ENCODE measurements at places on chromosomes 13 and 19.

- no peak for DNase-seq
Observed at GRCh38 chr19:45423033-45423588, 606 bp downstream of the ERCC1 start.

DNA sequence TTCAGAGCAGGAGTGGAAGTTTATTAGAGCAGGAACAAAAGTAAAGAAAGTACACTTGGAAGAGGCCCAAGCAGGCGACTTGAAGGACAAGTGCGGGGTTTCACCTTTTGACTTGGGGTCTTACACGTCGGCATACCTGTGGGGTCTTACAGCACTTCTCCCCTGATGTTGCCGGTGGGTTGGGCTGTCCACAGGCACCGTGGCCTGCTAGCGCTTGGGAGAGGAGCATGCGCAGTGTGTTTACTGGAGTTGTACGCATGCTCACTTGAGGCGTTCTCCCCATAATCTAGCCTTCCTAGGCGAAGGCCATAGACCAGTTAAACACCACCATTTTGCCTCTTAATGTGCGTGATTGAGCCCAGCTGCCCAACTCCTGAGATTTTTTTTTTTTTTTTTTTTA is 25.0 kb upstream of the PLEKHF1 start:
- DNase-seq, result no peak

- DNase-seq, result no peak
Observed at GRCh38 chr13:23632741-23633140, 62.5 kb downstream of the TNFRSF19 start.

DNA sequence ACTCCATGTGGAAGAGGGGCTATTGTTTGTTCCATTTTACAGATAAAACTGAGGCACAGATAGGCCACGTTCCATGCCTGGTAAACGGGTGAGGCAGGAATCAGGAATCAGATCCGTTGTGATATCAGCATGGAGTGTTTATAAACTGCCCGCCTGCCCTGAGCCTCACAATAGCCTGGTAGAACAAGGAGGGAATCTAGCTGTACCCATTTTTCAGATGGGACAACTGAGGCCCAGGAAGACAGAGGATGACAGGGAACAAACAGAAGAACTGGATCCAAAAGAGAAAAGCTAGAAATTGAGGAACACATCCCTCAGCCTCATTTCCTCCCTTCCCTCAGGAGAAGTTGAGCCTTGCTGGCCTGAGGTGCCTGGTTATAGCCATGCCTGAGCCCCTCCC is 32.5 kb downstream of the CERS4 start:
- no peak for DNase-seq

DNA sequence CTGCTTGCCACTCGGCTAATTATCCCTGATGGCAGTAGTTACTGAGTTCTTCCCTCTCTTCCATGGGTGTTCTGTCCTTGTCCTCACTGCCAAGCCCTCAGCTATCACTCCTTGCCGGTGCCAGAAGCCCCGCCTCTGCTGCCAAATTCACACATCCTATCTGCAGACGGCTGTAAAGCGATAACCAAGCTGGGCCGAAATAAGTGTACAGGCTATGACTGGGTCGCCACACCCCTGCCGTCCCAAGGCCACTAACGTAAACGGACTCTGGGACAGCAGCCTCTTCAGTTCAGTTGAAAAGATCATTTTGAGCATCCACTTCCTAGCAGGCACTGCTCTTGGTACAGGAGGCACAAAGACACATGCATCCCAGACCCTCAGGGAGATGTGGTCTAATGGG is 13.3 kb downstream of the SLC7A1 start:
- DNase-seq, result no peak

- no peak for DNase-seq
Observed at GRCh38 chr19:17778251-17778967, 16.5 kb upstream of the B3GNT3 start.

DNA sequence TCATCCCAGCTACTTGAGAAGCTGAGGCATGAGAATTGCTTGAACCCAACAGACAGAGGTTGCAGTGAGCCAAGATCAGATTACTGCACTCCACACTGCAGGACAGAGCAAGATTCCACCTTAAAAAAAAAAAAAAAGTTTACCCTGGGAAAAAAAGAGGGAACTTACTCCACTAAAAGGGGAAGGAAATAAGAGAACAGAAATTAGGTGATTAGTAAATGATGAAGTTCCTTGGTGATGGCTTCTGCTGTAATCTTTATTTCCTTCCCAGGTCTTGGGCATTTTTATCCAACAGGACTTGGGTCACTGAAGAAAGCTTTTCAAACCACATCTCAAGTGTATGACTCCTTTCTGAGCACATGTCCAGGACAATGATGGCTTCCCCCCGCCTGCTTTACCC is 9.3 kb downstream of the ZNF780A start:
- DNase-seq, result no peak

DNA sequence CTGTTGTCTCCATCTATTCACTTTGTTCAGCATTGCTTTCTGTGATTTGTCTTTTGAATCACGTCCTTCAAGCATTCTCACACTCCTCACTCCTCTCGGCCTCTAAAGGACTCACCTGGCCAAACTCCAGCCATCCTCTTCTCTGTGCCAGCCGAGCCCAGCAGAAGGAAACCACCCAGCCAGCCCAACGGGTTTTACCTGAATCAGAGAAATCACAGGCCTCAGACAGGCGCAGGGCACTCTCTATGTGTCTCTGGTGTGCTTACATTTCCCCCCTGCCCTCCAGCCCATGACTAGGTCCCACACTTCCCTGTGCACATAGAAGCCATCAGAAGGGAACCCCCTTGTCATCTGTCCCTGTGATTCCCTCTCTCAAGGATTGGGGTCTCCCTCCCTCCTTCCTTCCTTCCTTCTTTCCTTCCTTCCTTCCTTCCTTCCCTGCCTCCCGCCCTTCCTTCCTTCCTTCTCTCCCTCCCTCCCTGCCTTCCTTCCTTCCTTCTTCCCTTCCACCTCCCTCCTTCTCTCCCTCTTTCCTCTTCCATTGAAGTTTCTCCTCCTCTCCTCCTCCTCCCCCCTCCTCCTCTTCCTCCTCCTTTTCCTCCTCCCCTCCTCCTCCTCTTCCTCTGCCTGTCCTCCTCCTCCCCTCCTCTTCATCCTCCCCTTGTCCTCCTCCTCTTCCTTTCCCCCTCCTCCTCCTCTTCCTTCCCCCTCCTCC is 8.8 kb upstream of the ZNF541 start:
- DNase-seq, result no peak

DNA sequence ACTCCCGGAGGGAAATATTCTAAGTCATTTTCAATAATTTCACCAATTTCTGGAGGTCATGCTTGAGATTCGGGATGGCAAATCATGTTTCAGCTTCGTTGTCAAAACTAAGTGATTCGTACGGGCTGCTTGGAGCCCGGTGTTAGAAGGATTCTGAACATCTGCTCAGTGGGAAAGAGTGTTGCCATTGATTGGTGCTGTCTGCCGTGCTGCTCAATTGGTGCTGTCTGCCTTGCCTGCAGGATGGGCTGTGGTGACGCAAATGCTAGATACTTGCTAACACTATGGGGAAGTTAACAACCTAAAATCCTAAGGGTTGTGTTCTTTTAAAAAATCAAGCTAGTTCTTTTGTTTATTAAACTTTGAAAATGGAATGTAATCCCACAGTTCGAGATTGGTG is 17.3 kb upstream of the CACNG8 start:
- DNase-seq, result no peak

- no peak for DNase-seq
Observed at GRCh38 chr13:101150998-101151397, 265.3 kb downstream of the NALCN start.

DNA sequence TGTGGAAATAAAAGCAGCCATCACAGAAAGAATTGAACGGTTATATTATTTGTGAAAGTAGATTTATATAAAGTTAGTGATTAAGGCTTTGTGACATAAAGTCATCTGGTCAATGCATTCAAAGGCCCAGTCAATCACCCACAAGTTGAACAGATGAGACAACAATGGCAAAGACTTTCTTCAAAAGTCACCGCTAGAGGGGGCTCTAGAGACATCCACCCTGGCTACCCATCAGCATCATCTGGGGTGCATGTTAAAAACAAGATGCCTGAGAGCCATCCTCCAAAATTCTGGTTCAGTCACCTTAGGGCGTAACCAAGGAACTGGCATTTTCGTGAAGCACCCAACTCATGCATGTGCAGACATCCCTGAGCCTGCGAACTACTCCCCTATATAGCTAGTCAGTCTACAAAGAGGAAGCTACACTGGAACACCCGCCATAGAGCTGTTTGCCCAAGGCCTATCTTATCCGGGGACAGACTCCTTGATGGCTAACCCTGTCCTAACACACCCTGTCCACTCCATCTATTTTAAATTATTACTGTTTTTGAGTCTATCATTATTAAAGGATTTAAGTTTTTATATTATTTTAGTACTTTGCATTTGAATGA is 970.5 kb downstream of the UQCRFS1 start:
- no peak for DNase-seq

DNA sequence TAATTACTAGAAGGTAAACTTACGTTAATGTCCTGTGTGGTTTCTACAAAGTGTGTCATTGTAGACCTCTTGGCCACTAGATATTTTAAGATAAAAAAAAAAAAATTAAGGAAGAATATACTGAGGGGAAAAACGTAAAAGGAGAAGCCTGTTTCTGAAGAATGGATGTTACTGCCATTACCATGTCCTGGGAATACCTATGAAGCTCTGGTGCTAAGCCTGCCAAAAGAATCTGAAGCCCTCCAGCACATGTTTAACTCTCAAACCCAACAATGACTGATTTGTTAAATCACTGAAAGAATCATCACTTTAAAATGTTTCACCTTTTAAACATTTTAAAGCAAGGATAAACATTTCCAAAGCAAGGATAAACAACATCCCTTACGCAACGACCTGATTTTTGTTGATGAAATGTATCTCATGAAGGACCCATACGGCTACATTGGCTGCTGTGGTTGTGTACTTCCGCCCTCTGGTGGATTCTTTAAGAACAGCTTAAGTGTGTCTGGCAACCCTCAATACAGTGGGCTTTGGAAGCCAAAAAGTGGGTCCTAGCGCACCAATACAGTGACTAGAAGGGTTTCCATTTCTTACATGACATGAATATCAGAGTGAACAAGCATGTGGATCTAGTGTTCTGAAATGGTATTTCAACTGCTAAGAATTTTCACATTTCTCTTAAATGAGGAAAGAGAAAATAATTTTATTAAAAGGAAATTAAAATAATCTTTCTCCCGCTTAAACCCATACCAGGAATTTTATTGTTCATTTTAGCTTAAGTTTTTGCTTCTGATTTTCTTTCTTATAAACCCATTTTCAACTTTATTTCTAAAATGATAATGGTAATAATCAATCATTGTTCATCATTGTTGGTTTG is 74.5 kb upstream of the RAP2A start:
- peak; percentile 25 for DNase-seq

GRCh38 chr13:84129966-84130365 is 247.7 kb upstream of the SLITRK1 start:
- no peak for DNase-seq

- DNase-seq, result no peak
Observed at GRCh38 chr13:40132249-40132648, 476.8 kb downstream of the COG6 start.

DNA sequence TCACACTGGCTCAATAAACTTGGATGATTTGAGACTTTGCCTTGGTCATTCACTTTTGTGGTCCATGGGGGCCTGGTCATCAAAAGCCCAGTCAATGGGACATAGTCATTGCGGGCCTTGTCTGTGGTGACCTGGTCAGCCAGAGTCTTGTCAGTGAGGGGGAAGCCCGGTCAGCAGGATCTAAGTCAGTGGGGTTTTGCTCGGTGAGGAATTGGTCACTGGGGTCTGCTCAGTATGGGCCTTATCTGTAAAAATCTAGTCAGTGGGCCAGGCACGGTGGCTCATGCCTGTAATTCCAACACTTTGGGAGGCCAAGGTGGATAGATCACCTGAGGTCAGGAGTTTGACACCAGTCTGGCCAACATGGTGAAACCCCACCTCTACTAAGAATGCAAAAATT is 63.7 kb upstream of the TPM4 start:
- DNase-seq, result no peak

DNA sequence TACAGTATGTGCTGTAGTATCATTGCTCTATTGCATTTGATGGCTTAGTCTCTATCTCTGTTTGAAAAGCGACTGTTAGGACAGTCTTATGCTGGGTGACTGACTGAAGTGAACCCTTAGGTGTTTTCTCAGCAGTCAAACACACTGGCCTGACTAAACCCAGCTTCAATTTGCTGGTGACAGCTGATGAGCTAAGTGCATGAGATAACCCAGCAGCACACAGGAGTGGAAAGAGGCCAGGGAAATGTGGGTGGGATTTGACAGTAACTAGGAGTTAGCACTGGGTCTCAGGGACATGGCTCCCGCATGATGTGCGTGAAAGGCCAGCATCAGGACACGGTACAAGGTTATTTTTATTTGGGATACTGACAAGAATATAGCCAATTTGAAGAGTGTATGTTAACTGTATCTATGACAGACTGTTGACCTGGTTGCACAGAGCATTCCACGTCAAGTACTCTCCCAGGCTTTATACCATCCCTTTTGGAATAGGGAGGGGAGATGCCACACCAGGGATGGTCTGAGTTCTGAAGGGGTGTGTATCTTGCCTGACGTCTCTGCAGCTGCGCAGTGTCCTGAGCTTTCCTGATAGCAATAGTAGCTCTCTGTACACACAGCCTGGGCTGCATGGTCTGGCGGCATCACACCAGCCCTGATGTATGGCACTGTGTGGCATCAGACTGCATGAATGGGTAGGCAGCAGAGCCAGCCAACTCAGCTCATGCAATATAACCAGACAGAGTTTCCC is 144.8 kb downstream of the FLT1 start:
- DNase-seq, result no peak

DNA sequence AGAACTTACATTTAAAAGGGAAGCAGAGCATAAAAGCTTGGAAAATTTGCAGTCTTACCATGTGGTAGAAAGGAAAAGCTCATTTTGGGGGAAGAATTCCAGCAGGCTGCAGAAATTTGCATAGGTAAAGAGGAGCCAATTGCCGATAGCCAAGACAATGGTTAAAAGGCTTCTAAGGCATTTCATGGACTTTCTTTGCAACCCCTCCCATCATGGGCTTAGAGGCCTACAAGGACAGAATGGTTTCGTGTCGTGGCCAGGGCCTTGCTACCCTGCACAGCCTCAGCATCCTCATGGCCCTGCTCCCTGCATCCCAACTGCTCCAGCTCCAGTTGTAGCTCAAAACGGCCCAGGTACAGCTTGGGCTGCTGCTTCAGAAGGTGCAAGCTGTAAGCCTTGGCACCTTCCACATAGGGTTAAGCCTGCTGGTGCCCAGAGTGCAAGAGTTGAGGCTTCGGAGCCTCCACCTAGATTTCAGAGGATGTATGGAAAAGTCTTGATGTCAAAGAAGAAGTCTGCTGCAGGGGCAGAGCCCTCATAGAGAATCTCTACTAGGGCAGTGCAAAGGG is 420.3 kb downstream of the PCDH17 start:
- DNase-seq, result no peak

GRCh38 chr19:34481861-34482379 is 362 bp downstream of the WTIP start:
- DNase-seq, result no peak
